CD4-positive, alpha-beta T cell treated with Interferon alpha-2 for 1 hour (primary cell): ENCODE measurements at places on chromosomes 7 and 10.

GRCh38 chr10:119132521-119133345 is 28.8 kb downstream of the DENND10 start:
- DNase-seq, result no peak

- DNase-seq, result no peak
Measured at GRCh38 chr10:113808168-113808567, 45.7 kb downstream of the DCLRE1A start.

DNA sequence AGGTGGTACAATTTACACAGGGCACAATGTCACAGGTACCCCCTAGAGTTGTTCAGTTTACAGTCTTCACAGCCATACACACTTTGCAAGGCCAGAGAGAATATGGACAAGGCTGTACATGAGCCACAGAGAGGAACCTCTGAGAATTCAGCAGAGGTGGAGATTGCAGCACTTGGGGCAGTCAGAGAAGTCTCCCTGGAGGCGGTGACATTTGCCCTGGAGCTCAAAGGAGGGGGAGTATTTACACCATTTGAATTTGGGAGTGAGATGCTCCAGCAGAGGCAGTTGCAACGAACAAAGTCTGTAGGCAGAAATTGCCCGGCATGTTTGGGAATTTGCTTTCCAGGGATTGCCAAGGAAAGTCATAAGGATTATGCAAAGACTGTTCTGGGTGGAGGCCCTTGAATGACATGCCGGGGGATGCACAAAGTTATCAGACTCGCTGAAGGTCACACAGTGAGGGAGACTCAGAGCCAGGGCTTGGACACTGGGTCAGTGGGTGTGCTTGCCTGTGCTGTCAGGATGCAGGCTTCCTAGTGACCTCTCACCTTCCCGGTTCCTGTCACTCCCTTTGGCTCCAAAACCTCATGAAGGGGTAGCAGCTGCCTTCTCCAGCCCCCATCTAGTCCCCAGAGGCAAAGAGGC is 160.7 kb upstream of the PCBD1 start:
- no peak for DNase-seq

- no peak for DNase-seq
Measured at GRCh38 chr7:29622335-29623265, 59.0 kb downstream of the PRR15 start.

DNA sequence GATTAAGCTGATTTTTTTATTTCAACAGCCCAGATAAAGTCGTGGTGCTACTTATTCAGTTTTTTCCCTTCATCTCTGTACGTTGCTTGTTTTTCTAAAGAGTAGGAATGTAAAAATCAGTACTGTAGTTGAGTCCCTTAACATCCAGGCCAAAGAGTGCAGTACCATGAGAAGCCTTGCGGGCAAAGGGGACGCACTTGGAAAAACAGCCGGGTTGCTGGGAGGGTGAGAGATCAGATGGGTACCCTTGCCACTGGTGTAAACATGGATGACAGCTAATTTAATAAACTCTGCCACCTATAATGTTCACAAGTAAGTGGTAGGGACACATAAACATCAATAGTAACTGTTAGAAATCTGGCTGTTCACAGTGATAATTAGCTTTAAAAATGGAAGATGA is 175.9 kb downstream of the POU6F2 start:
- no peak for DNase-seq

DNA sequence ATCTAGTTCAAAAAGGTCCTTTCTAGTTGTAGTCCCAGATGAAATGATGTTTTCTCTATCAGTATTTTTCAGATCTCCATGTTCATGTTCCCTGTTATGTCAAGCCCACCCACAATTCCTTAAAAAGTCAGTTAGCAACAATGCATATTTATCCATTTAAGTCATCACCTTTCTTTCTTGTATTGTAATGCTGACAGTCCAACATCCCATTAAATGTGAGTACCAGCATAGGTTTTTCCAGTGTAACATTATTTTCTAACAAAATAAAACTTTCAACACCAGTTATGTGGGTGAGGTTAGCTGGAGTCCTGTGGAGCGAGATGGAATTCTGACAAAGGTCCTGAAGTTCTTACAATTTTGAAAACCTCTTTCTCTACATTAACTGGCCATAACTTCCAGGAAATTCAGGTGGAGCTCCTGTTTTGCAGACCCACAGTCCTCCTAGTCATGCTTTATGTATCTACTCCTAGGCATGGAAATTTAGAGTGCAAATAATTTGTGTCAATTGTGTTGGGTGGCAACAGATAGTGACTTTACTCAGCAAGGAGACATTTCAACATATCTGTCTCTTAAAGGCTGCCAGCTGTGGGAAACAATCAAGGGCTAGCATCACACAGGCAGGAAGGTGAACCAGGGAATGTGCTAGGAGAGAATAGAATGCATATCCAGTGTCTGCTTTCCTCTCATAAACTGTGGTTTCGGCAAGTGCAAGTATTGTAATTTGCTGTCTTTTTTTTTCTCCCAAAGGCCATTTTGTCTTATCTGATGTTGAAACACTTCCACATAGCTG is 162.6 kb downstream of the MTERF1 start:
- DNase-seq, result no peak

GRCh38 chr7:37489703-37490102 is 41.0 kb upstream of the ELMO1 start:
- DNase-seq, result no peak

GRCh38 chr7:48528646-48529045 is 357.4 kb downstream of the ABCA13 start:
- no peak for DNase-seq

- no peak for DNase-seq
Measured at GRCh38 chr10:89382757-89383156, 4.9 kb downstream of the IFIT1B start.

- no peak for DNase-seq
Measured at GRCh38 chr7:83366629-83367028, 203.9 kb upstream of the PCLO start.

DNA sequence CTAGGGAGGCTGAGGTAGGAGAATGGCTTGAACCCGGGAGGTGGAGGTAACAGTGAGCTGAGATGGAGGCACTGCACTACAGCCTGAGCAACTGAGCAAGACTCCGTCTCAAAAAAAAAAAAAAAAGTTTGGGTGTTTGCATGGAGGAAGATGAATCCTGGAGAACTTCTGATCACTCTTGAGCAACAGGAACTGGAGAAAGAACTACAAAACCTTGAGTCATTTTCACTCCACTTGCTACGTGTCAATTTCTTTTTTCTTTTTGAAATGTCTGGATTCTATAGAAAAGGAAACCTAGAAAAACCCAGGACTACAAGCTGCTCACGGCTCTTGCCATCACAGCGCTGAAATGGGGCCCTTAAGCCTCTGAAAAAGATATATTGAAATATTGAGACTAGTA is 189.6 kb upstream of the NRP1 start:
- DNase-seq, result no peak

GRCh38 chr7:147990942-147991341 is 599.6 kb upstream of the C7orf33 start:
- DNase-seq, result no peak

DNA sequence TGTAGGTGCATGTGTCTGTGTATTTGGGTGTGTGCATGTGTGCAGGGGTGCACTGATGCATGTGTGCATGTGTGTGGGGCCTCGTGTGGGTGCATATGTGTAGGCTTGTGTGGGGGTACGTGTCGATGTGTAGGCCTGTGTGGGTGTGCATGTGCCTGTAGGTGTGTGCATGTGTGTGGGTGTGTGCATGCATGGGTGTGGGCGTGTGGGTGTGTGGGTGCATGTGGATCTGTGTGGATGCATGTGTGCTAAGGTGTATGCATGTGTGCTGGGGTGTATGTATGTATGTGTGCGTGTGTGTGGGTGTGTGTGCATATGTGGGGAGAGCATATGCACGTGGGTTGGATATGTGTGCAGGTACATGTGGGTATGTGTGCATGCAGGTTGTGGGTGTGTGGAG is 73.2 kb downstream of the NKX6-2 start:
- DNase-seq, result no peak

DNA sequence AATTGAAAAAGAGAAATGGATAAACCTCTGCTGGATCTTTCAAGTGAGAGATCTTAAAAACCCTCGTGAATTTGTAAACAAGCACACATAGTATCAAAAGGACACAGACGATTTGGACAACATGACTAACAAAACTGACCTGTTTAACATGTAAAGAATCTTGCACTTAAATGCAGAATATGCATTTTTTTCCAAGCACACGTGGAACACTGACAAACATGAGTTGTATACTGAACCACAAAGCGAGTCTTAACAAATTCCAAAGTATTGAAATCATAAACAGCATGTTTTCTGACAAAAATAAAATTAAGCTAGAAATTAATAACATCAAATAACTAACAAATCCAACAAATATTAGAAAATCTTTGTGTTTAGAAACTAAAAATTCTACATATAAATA is 65.0 kb upstream of the ZNF746 start:
- no peak for DNase-seq

DNA sequence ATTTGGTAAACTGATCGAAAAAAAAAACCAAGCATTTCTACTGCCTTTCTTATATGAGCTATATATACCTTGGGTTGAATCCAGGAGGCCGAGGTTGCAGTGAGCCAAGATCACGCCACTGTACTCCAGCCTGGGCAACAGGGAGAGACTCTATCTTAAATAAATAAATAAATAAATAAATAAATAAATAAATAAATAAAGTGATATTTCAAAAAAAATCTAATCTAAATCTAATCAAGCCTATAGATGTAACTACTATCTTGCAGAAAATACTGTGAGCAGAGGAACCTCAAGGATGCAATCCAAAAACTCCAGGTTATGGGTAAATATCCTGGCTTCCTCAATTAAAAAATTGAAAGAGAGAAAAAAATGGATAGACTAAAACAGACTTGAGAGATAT is 71.2 kb upstream of the SLF2 start:
- no peak for DNase-seq

- no peak for DNase-seq
Measured at GRCh38 chr10:125627646-125628045, 55.3 kb downstream of the TEX36 start.

GRCh38 chr10:119666709-119667004 is 15.5 kb downstream of the BAG3 start:
- DNase-seq, result no peak

DNA sequence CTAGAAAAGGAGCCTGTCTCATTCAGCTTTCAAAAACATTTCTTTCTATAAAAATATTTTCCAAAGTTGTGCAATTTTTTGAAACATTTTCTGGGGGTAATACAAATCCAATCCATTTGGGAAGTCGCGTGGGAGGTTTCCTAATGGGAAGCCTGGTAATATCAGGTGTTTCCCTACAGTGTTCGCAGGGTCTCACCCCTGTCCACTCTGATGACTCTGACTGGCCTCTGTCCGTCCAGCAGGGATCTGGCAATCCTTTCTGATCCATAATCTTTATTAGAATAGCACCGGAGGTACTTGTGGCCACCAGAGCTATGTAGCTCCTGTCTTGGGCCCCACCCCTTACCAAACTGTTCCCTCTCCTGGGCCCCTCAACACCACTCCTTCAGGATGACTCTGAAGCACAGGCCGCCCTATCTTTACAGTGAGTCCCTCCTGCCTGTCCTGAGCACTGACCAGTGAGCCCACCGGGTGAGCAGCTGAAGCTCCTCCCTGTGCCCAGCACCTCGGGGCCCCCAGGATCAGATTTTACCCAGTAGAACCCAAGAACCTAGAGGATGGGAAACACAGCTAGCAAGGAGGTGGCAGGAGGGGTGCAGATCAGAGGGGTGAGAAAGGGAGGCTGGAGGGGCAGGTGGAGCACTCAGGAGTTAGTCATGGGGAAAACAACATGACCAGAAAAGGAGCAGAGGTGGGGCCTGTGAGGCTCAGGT is 84.8 kb downstream of the PTPRE start:
- DNase-seq, result no peak

GRCh38 chr7:147013825-147014224 is 897.2 kb downstream of the CNTNAP2 start:
- no peak for DNase-seq

DNA sequence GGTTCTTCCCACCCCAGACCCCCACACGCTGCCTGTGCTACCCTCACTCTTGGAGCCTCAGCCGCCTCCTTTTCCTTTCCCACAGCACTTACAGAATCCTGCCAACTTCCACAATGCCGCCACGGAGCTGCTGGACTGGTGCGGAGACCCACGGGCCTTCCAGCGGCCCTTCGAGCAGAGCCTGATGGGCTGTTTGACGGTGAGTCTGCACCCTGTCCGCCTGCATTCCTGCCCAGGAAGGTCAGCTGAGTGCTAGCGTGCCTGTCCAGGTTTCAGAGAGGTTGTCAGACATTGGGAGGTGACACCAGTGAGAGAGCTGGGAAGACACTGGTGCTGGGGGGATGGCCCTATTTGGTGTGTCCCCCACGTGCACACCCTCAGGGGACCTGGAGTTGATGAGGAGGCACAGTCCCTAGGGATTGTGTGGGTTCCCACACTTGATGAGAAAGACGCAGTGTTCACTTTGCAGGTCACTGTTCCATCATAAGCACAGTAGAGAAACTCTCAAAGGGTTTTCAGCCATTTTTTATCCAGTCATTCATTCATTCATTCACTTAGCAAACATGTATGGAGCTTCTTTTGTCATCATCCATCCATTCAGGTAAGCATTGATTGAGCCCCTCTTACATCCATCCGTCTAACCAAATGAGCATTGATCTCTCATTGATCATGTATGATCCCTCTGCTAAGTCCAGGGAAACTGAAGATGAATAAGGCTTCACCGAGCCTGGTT is 138.9 kb upstream of the PPIF start:
- no peak for DNase-seq

DNA sequence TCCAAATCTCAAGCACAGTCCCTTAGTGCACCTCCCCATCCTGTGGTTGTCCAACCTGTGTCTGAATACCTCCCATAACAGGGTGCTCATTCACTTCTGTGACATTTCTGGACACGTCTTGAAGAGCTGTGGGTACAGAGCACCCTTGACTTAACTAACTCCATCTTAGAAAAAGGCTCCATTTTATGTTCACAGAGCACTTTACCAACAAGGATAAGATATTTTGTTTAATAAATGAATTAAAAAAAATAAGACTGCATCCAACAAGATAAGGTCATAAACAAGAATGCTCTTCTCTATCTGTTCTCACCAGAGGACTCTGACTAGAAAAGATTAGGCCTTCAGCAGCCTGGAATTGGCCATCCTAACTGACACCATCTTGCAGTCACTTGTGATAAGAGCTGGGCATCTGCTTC is 335.2 kb upstream of the ZNF32 start:
- no peak for DNase-seq

- no peak for DNase-seq
Measured at GRCh38 chr10:127498087-127498486, 51.0 kb upstream of the NPS start.

GRCh38 chr7:2862831-2863361 is 18.8 kb upstream of the GNA12 start:
- peak; percentile 7 for DNase-seq

DNA sequence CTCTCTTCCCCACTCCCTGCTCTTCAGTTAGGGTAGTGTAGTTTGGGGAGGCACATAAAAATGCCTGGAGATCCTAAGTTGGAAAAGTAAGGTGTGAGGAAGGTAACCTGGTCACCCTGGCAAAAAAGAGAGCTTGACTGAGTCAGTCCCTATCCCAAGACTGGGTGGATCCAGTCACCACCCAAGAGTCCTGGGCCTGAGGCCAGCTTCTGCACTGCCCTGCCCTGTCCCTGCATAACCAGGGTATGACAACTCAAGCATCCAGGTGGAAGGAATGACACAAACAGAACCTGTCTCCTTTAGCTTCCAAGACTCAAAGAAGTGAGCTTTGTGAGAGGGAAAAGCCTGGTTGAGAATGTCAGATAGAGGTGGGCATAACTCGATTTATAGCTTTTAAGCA is 26.9 kb upstream of the SORBS1 start:
- DNase-seq, result no peak
